Stimulated activated CD4-positive, alpha-beta T cell treated with anti-CD3 and anti-CD28 coated beads, TNF-alpha, amount 100 ng/mL, for 24 hours (primary cell): ENCODE measurements at places on chromosomes 1 and 21.

GRCh38 chr1:86872086-86872485 is 41.8 kb downstream of the SELENOF start:
- no peak for DNase-seq

DNA sequence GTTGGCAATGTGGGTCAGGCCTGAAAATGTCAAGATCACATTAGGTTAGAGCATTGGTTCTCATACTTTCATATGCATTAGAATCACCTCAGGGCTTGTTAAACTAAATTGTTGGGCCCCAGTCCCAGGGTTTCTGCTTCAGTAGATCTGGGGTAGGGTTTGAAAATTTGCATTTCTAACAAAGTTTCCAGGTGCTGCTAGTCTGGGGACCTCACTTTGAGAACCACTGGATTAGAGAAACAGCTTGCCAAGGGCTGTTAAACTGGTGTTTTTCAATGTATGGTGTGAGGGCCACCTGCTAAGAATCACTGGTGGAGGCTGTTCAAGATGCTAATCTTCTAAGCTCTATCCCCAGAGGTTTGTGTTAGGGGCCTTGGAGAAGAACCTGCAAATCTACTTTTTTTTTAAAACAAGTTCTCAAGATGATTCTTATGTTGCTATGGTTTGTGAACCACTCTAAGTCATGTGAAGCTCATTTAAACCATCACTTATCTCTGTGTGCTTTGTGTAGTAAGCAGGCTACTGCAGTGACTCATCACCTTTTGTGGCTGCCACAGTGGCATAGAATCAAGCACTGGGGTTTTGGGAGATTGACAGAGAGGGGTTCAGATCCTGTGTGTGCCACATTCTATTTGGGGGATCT is 152.2 kb downstream of the S1PR1 start:
- no peak for DNase-seq

- no peak for DNase-seq
These were observed 15.5 kb upstream of the SARS1 start for GRCh38 chr1:109198043-109198695.

- no peak for DNase-seq
These were observed 127.0 kb downstream of the MRPS6 start for GRCh38 chr21:34200288-34200905.

GRCh38 chr1:108503062-108503733 is 53.1 kb downstream of the NBPF6 start:
- DNase-seq, result no peak

DNA sequence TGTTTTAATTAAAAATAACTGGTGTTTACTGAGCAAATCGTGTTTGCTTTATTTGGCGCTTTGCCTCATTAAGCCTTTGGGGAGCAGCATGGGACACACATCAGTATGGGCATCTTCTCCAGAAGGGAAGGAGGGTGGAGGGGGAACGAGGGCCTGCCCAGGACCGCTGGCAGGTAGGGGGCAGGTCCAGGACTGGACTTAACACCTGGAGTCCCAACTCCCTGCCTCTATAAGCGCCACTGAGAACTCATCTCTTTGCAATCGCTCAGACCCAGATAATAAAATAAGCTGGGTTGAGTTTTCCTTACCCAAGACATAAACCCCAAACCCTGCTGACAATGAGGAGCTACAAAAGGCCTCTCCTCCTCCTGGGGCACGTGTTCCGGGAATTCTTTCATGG is 15.1 kb downstream of the ABCG1 start:
- no peak for DNase-seq

DNA sequence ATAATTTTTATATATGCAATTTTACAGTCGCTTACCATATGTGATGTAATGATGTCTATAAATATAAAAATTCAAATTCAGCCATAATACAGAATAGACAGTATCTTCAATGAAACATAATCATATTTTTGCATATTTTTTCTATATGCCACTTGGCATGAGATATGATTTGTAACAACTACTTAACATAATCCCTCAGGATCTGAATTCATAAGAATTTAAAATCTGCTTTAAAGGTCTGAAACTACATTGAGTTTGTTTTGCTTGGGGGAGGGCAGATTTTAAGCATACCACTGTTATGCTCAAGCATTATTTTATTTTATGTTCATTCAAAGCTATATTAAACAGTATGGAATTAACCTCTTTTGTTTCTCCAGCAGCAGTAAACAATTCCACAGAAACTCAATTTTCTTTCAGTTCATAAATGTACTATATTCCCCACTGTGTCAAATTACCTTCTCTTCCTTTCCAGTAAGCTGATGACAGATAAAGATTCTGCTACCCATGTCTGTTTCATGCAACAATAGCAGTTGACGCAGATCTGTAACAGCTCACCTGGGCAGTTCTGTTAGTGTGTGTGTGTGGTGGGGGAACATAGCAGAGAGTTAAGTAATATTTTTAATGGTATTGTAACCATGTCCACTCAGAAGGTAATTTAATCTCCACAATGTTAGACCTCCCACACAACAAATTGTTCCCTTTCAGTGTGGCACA is 224.8 kb downstream of the NTNG1 start:
- no peak for DNase-seq

DNA sequence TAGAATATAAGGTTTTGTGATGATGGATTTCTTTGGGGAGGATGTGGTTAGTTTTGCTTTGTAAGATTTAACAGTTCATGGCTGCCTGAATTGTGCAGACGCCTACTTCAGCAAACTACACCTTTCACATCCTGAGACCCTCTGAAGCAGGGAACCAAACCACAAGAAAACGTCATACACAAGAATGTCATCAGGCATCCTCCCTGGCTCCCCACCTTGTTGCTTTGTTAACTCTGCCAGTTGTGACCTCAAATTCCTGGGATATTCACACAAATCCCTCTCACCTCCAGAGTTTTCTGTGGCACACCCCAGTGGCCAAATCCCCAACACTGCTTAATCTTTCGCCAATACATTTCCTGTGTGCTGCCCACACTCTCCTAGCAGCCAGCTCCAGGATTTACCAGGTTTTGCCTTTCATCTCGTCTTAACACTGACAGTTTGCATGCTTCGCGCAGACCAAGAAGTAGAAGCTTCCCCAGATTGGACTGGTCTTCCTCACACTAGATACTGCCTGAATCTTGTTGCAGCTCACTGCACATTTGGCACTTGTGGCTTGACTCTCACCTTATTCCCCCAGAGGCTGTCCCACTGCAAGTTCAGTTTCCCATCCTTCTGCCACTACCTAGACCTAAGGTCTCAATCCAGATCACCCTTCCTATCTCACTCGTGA is 51.1 kb upstream of the CTTNBP2NL start:
- no peak for DNase-seq

- no peak for DNase-seq
These were observed 38.3 kb upstream of the TARBP1 start for GRCh38 chr1:234517110-234517802.
